ENCODE measurements at places on chromosomes 12 and 14.

- no peak for DNase-seq
These were observed 6.7 kb upstream of the HOXC6 start for GRCh38 chr12:54021432-54022013.

DNA sequence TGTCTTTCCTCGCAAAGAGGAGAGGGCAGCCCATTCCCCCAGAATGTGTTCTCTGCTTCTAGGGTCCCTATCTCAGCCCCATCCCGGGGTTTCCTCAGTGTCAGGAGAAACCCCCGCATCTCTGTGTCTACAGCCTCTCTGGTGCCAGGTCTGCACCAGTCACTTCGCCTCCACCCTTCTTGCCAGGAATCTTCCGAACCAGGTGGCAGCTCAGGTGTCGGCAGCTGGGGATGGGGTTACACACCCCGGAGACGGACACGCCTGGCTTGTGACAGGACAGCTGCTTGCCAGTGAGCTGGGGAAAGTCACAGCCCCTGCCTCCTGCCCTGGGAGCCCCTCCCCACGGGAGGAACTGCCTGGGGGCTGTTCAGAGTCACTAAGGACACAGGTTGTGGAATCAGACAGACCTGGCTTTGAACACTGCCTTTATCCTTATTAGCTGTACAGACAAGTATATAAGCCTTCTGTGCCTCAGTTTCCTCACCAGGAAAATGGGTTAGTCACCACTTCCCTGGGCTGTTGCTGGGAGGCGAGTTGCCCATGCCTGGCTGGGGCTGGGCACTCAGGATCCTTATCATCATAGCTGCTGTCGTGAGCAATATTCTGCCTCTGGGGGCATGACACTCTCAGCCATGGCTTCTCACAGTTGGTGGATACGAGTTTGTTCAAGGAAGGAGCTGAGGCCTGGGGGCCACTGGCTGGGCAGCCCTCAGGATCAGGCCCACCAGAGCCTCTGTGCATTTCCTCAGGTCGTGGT is 10.8 kb downstream of the HIP1R start:
- no peak for DNase-seq

DNA sequence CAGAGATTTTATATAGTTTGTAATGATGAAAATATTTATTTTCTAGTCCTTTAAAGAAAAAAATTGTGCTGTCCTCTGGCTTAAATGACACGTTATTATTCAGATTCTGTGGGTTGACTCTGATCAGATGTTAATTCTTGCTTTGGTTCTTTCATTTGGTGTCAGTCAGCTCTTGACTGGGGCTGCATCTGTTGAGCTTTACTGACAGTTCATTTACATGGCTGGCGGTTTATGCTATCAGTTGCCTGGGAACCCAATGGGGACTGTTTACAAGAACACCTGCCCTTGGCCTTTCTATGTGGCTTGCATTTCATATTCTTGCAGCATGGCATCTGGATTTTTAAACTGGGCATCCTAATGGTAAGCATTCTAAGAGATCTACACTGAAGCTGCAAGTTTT is 667.1 kb upstream of the FBXO33 start:
- no peak for DNase-seq

DNA sequence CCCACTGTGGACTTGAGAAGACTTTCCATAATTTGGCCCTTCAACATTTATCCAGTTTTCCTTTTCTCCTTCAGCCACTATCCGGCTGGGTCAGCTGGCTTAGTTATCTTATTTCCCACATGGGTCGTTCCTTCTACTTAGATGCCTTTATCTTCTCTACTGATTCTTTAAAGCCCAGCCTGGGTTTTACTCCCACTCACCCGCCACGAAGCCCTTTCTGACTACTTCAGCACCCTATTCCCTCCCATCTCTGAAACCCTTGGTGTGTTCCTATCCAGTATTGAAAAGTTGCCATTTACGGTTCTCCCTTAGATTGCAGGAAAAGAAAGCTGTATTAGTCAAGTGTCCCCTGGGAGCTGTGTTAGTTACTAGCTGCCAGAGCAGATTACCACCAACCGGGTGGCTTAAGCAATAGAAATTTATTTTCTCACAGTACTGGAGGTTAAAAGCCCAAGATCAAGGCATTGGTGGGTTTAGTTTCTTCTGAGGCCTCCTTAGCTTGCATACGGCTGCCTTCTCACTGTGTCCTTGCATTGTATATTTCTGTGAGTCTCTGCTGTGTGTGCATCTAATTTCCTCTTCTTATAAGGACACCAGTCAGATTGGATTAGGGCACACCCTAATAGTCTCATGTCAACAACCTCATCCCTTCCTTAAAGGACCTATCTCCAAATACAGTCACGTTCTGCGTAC is 105.5 kb downstream of the GPATCH2L start:
- no peak for DNase-seq

- no peak for DNase-seq
These were observed 183.8 kb upstream of the HMGA2 start for GRCh38 chr12:65640489-65640901.

DNA sequence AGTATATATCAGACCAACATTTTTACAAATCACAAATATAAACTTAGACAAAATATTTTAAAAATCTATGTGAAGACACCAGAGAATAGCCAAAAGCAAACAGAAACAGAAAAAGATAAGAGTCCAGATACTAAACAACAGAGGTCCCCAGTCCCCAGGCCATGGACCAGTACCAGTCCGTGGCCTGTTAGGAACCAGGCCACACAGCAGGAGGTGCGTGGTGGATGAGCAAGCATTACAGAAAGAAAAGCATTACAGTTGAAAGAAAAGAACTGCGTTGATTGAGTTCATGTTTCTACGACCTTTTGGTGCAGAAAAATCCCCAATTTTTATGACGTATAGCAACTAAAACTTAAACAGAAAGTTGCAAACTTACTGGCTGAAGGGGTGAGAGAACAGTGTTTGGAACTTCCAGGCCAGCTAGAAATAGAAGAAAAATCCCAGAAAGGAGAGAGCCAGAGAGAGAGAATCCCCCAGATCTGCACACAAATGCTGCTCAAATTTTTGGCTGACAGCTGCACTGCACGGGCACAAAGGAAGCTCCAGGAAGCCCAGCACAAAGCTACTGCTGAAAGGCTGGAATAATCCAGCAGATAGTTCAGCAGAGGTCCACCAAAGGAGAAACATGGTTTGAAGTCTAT is 159.6 kb upstream of the C14orf180 start:
- no peak for DNase-seq

DNA sequence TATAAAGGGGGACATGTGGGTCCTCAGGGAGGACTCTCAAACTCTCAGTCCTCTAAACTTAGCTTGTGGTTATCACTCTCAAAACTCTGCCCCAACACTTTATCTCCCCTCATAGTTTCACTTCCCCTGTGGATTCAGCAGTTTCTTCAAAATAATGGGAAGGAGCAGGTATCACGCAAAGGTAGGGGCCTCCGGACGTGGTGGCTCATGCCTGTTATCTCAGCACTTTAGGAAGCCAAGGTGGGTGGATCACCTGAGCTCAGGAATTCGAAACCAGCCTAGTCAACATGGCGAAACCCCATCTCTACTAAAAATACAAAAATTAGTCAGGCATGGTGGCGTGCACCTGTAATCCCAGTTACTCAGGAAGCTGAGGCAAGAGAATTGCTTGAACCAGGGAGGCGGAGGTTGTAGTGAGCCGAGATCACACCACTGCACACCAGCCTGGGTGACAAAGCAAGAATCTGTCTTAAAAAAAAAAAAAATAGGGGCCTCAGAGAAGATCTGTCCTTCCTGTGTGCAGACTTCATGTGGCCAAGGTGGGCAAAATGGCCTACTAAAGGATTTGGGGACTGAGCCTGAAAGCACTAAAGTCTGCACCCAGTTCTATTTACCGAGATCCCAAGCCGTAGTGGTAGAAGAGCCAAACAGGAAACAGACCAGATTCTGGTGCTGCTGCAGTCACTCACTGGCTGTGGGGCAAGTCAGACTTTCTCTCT is 6.4 kb downstream of the ITGB7 start:
- peak; percentile 57 for DNase-seq

- no peak for DNase-seq
These were observed 48.0 kb downstream of the PLCZ1 start for GRCh38 chr12:18689771-18690170.

- peak; percentile 81 for DNase-seq
These were observed 6.6 kb downstream of the CARMIL3 start for GRCh38 chr14:24058260-24058950.

- DNase-seq = no peak
These were observed 159.3 kb upstream of the CPNE8 start for GRCh38 chr12:39064708-39065107.

GRCh38 chr12:10829994-10830393 is 3.8 kb upstream of the TAS2R10 start:
- no peak for DNase-seq

DNA sequence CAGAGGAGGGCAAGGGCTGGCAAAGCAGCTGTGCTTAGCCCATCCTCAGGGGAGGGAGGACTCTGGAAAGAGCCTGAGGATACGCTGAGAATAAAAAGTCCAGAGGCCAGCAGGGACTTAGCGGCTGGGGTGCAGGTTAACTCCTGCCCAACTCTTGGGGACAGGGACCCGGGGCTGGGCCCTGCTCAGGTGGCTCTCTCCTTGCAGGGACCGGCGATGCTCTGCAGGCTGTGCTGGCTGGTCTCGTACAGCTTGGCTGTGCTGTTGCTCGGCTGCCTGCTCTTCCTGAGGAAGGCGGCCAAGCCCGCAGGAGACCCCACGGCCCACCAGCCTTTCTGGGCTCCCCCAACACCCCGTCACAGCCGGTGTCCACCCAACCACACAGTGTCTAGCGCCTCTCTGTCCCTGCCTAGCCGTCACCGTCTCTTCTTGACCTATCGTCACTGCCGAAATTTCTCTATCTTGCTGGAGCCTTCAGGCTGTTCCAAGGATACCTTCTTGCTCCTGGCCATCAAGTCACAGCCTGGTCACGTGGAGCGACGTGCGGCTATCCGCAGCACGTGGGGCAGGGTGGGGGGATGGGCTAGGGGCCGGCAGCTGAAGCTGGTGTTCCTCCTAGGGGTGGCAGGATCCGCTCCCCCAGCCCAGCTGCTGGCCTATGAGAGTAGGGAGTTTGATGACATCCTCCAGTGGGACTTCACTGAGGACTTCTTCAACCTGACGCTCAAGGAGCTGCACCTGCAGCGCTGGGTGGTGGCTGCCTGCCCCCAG is 2.8 kb downstream of the B3GNT4 start:
- no peak for DNase-seq

DNA sequence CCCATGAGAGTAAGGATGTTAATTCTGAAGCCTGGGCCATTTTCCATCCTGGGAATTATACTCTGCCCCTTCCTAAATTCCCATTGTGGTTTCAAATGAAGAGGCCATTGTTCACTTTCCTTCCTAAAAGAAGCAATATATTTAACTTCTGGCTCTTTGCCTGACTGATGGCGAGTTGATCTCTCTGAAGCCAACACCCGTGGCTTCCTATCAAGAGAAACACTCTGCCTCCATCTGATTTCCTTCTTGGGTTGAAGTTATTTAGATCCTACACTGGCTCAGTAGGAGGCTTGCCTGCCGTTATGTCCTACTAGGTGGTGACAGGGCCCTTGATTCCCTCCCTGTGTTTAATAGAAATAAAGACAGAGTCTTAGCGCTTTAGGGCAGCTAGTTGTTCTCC is 97.4 kb downstream of the PRKCH start:
- DNase-seq = no peak

DNA sequence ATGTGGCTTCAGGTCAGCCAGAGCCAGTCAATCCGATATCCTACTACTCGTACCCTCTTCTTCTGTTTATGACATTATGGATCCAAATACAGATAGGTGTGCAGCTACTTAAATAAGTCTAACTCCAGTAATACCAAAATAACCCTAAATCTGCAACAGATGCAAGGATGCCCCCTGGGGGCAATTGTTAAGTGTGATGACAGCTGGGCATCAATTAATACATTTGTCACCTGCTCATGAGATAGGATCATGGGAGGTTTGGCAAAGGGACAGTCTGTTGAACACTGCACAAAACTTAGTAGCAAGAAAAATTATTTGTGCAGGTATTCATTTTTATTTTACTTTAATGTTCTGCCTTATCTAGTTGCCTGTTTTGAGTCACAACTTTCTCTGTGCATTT is 83.2 kb downstream of the SLC38A6 start:
- DNase-seq = no peak

- DNase-seq = peak; percentile 59
These were observed 218.8 kb upstream of the BMP4 start for GRCh38 chr14:54175298-54175942.

DNA sequence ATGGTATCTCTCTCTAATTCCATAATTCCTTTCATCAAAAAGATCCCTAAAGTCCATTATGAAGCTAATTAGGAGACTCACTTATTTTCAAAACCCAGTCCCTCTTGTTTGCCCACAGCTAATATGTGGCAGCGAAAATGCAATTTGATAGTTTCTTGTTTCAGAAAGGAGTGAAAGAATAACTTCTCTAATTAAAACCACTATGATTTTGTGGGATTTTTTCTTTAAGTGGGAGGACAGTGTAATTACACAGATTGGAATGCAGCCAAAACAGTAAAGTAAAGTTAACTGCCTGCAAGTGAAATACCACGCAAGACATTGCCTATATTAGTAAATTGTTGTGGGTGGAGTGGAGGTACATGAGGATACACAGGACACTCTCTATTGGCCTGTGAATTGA is 50.0 kb downstream of the PTPRO start:
- DNase-seq = no peak

DNA sequence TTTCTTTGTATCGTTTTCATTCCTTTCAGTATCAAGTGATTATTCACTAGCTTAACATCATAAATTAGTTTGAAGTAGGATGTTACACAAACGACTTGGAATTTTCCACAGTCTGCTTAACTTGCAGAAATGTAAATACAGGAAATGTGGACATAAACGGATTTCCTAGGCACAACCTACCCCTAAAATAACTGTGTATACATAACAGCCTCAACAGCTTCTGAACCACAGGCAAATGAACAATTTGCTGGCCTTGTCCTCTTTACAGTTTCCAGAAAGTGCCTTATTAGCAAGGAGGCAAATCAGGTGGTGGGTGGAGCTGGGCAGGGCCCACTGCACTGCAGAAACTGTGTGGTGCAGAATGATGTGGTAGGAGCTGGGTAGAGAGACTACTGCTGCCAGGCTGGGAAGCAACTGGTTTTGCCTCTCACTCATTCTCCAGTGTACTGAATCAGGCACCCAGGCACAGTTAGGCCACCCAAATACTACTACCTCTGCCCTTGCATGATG is 14.1 kb downstream of the DRAM1 start:
- no peak for DNase-seq

DNA sequence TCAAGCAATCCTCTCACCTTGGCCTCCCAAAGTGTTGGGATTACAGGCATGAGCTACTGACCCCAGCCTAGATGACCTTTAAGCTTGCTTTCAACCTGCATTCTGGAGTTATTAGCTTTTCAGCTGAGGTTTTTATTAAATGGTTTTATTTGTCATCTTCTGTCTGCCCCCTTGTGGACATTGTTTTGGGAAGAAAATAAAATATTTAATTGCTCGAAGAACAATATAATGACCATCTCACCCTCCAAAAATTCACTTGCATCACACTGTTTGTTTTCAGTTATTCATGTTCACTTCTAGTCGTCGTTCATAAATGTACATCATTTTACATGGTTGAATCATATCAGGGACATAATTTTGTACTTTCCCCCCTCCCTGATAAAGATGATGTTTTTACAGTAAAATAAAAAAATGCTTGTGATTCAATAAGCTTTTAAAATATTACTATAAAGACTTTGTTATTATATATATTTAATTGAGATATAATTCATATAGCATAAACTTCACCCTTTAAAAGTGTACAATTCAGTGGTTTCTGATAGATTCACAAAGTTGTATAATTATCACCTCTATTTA is 10.1 kb upstream of the SPATS2 start:
- DNase-seq = no peak

GRCh38 chr12:48978291-48978740 is at the start of gene WNT1:
Gene WNT1, plus strand, starts transcription at chr12:48978322. Its CDS starts 329 bp downstream, at chr12:48978651.
- no peak for DNase-seq

GRCh38 chr12:116561181-116561821 is 2.1 kb downstream of the MAP1LC3B2 start:
- no peak for DNase-seq

Data from activated CD8-positive, alpha-beta T cell treated with anti-CD3 and anti-CD28 coated beads, Interleukin-2, amount 10 ng/mL, durations not matched to agents 7 days and 5 days (primary cell).